EH (cell line): ENCODE measurements at places on chromosomes 2 and 18.
A peak's percentile ranks its signal among the peaks of the same experiment; 100 is the strongest.

GRCh38 chr18:23844991-23845680 lies 155.9 kb downstream of the LAMA3 start:
- DNase-seq: peak; percentile 76

- peak; percentile 98 for DNase-seq
These were observed 67.9 kb downstream of the LRRFIP1 start for GRCh38 chr2:237695201-237695780.

DNA sequence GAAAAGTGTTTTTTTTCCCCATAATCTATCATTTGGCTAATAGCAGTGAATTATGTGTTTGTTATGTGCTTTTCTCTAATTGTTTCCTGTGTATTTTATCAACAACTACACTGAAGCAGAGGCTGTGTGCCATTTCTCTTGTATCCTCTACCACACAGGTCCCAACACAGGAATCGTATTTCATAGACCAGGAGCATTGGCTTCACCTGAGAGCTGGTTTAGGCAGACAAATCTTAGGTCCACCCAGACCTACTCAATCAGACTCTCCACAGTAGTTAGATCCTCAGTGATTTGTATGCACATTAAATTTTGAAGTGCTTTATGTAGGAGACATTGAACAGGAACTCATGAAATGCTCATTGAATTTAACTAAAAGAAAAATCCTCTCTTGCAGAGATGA lies 109.2 kb downstream of the FSHR start:
- no peak for DNase-seq

GRCh38 chr2:239887604-239888003 lies 137.5 kb downstream of the NDUFA10 start:
- no peak for DNase-seq

DNA sequence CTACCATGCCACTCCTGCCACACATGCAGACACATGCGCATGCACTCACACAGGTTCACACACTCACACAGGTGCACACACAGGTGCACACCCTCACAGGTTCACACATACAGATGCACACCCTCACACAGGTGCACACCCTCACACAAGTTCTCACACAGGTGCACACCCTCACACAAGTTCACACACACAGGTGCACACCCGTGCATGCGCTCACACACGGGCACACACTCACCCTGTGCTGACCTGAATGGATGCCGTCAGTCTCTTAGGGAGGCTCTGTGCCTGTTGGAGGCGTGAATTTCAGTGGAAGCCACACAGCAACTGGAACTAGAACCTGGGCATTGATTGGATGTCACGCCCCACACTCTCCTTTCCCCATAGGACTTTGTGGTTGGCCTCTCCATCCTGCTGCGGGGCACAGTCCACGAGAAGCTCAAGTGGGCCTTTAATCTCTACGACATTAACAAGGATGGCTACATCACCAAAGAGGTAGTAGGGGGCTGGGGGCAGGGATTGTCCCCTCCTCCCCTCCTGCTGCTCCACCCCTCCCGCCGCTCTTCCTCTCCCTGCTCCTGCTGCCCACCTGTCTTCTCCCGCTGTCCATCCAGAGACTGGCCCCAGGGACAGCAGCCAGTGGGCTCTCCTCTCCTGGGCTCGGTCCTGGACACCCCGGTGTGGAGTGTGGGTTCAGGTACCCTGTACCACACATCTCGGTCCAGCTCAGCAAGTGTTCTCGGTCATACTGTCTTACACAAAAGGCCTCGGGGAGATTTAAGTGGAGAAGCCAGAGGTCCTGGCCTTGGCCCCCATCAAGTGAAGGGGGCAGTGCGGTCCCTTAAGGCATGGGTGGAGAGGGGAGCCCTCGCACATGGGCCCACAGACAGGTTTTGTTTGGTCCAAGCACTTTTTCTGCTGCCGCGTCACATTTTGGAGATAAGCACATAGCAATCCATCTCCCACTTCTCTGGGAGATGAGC lies 21.0 kb upstream of the FAHD2A start:
- no peak for DNase-seq

- no peak for DNase-seq
These were observed 80.6 kb downstream of the ARHGAP15 start for GRCh38 chr2:143209570-143210445.

DNA sequence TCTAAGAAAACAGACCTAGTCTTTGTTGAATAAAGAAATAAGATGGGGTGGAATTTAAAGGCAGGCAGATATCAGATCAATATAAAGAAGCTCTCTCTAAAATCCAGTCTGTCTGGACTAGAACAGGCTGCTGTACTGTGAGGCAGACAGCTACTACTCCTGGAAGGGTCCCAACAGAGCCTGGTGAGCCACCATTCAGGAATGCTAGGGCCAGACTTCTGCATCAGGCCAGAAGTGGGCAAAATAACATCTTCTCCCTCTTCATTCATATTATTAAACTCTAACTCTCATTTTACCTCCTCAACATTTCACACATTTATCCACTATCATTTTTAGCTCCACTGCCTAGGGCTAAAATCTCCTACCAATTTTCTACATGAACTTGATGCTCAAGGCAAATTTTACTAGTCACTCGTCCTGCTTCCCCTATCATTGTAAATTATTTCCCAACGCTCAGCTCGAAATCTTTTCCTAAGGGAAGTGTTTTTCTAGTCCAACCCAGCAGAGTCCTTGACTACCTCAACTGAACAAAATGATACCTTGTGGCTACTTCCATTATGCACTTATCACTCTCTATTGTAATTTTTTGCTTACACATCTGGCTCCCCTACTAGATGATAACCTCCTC lies 45.2 kb upstream of the GLS start:
- DNase-seq: peak; percentile 93

DNA sequence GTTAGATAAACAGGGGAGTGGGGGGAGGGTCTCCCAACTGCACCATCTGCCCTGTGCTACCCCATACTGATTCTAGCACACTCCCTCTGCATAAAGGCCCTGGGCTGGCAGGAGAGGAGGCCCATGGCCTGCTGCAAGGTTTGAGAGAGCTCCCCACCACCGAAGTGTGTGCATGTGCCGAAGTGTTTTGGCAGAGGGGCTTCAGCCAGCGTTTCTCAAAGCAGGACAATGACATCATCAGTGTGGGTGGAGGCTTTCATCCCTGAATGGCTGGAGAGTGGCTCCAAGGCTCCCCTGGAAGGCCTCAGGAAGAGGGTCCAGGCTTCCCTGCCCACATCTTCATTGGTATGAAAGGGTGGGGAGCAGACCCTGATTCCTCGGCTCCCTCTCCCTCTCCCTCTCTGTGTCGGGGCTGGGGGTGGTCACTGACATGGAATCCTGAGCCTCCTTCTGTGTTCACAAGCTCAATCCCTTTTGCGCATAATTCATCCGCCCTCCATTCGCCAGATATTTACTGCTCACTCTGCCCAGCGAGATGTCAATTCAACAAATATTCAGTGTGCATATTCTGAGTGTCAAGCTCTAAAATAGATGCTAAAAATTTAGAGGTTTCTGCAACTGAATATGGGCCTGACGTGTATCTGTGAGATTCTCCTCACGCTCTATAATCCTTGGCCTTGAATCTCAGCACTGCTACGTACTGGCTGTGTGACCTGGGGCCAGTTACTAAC lies 122.1 kb downstream of the CELF4 start:
- DNase-seq: no peak

GRCh38 chr18:21703241-21703820 lies 1.2 kb downstream of the ABHD3 start:
- DNase-seq: peak; percentile 12
